ENCODE measurements at places on chromosomes 11 and 22. TPM values are rescaled to one million over a fixed set of nuclear protein-coding genes. Genes with fewer than 3 reads are reported as not detected.

- no peak overlapping the region for H3K27ac ChIP-seq
- H3K27me3 ChIP-seq = no peaks in the 10 kb centered on the region
- no peaks in the 10 kb centered on the region for H3K36me3 ChIP-seq
These were observed 28.2 kb downstream of the A4GALT start for GRCh38 chr22:42692239-42693054.

- H3K4me1 ChIP-seq = peaks cover 55% of the 10 kb centered on the region
- H3K27me3 ChIP-seq = peaks cover 2% of the 10 kb centered on the region
- peak overlapping the region; percentile 79 for H3K27ac ChIP-seq
- no peaks in the 10 kb centered on the region for H3K36me3 ChIP-seq
- peak overlapping the region; percentile 78 for H3K4me3 ChIP-seq
- DNase-seq = no peak
These were observed 53.1 kb downstream of the FBXO7 start for GRCh38 chr22:32527756-32528155.

- no peak overlapping the region for H3K27ac ChIP-seq
- no peak overlapping the region for H3K4me3 ChIP-seq
- no peak for DNase-seq
- H3K4me1 ChIP-seq = no peaks in the 10 kb centered on the region
- H3K27me3 ChIP-seq = peaks cover 3% of the 10 kb centered on the region
- H3K36me3 ChIP-seq = no peaks in the 10 kb centered on the region
These were observed 3.1 kb upstream of the PANX3 start for GRCh38 chr11:124608147-124608546.

GRCh38 chr11:130729678-130730300 is 186.5 kb downstream of the SNX19 start:
- H3K4me1 ChIP-seq = peaks cover 14% of the 10 kb centered on the region
- H3K4me3 ChIP-seq = no peak overlapping the region
- H3K27ac ChIP-seq = no peak overlapping the region

Gene TEAD1
- 84.1 TPM for total RNA-seq

Measured in neural crest cell (in vitro differentiated cells).